ENCODE measurements at places on chromosomes 12 and 14. TPM values are rescaled to one million over a fixed set of nuclear protein-coding genes. Genes with fewer than 3 reads are reported as not detected.

DNA sequence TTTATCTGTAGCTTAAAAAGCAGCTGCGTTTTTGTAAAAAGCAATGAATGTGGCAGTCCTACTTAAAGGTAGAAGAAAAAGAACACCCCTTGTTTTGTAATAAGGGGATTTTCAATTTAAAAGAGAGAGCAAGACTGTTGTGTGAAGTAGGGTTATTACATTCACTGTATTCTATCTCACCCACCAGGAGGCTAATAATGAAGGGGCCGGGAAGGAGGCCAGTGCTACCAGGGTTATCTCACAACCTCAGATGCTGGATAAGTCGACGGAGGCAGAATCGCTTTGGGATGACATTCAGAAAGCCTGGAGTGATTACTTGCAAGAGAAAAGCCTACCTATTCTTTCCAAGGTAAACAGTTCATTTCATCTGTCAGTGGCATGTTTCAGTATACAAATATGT lies 97.7 kb downstream of the RMST start:
- DNase-seq: no peak

DNA sequence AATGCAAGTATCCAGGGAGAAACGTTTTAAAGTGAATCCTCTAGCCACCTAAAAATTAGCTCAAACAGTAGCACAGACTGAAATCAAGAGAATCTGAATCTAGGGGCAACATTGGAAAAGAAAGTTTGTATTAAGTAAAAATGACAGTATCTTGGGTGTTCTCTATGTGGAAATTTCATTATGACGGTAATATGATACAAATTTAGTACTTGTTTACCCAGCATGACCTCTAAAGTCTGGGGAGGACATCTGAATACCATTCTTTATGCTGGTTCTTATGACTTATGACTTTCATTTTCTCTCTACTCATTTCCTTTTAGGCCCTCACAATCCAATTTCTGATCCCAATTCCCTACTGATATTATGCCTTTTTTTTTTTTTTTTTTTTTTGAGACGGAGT lies 14.0 kb downstream of the GTSF1 start:
- DNase-seq: no peak

DNA sequence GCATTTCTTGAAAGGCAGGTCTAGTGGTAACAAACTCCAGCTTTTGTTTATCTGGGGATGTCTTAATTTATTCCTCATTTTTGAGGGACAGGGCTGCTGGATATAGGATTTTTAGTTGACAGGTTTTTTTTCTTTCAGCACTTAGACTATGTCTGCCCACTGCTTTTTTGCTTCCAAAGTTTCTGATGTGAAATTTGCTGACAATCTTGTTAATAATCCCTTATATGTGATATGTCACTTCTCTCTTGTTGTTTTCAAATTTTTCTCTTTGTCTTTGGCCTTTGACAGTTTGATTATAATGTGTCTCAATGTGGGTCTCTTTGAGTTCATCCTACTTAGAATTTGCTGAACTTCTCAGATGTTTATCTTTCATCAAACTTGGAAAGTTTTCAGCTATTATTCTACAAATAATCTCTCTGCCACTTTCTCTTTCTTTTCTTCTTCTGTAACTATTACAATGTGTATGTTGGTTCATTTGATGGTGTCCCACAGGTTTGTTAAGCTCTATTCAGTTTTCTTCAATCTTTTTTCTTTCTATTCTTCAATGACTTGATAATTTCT lies 9.8 kb downstream of the ATL1 start:
- DNase-seq: no peak

DNA sequence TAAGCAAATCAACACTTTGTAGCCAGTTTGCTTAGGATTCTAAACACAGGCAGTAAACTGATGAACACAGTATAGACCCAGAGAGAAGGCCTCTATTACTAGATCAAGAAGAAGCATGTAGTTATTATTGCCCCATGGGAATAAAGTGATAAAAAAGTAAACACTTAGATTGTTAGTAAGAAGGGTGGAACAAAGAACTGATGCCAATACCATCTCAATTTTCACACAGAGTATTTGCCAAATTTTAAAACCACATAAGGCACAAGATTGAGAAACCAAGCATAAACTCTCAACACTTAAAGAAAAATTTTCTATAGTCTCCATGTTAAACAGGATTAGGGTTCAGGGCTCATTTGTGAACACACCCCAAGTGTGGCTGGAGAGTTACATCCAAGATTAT lies 77.0 kb upstream of the SYT1 start:
- no peak for DNase-seq

DNA sequence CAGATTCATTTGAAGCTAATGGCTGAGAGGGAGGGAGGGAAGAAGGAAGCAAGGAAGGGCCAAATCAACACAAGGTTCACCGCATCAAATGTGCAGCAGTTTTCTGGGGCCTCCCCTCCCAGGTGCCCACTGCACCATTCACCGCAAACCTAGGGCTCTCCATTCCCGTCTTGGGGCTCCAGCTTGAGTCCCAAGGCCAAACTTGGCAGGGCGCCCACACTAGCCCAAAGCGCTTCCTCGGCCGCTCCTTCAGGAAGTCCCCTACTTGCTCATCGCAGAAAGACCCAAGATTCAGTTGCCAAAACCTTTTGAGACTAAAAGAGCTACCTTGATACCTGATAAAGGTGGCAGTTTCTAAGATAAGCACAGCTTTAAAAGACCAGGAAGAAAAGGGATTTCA lies 140.5 kb upstream of the FKBP4 start:
- DNase-seq: no peak

GRCh38 chr14:76250302-76250701 lies 98.6 kb downstream of the GPATCH2L start:
- no peak for DNase-seq

- DNase-seq: no peak
These were observed 6.3 kb downstream of the KRT80 start for GRCh38 chr12:52185400-52185967.

- no peak for DNase-seq
These were observed 413.4 kb upstream of the TBX3 start for GRCh38 chr12:115097416-115097815.

- DNase-seq: no peak
These were observed 176.3 kb downstream of the ESR2 start for GRCh38 chr14:64117671-64118402.

GRCh38 chr12:124405151-124405550 lies 110.3 kb downstream of the RFLNA start:
- DNase-seq: no peak

GRCh38 chr12:40198601-40199000 lies 26.2 kb upstream of the LRRK2 start:
- no peak for DNase-seq

DNA sequence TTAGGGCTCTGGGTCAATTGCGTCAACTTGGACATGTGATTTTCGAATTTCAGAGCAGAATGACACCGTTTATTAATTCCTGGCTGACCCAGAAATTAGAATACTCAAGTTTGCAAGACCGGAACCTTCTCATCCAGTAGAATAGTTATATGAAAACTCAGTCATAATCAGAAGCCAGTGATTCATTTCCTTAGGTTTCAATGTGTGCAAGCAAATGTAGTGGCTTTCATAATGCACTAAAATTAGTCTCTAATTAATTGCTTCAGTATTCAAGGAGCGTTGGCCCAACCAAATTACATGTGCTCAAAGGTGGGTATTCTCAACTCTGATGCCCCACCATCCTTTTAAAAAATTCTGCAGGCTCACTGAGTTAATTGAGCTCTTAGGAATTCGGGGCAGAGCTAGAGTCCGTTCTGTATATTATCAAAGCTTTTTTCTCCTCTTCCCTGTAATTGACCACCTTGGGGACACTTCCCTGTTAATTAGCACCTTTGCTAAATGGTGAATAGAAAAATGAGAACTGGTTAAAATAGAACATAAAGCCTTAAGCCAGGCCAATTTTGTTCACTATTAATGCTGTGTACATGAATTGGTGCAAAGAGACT lies 55.4 kb downstream of the DAO start:
- no peak for DNase-seq

GRCh38 chr14:37093364-37093763 lies 79.0 kb downstream of the SLC25A21 start:
- no peak for DNase-seq

SLC39A5 gene
- 2.0 TPM for total RNA-seq

ACSM4 gene
- not detected for total RNA-seq

PTPN6 gene
- 320 TPM for total RNA-seq

C14orf39 gene
- not detected for total RNA-seq

PLA2G1B gene
- not detected for total RNA-seq

ZNF10 gene
- total RNA-seq: 5.3 TPM

DHH gene
- 1.0 TPM for total RNA-seq

CPNE8 gene
- 6.1 TPM for total RNA-seq

All from activated naive CD4-positive, alpha-beta T cell treated with anti-CD3 and anti-CD28 coated beads, Interleukin-2, amount 50 U/mL, for 72 hours (primary cell).